ENCODE measurements at places on chromosomes 2 and 18.

DNA sequence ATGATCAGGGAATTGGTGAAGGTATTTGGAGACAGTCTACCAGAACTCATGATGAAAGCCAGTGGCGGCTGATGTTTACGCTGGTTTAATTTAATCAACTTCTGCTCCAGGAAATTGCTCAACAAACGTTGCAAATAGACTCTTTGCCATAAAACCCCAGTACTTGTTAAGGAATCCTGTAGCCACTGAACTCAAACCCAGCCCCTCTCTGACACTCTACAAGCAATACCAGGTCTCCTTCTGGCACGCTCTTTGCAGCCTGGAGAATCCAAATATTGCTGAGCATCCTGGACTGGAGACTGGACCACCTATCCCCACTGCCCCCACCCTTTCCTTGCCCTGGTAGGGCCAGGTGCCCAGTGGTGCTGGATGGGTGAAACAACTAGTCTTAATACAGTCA, 308.2 kb downstream of the FBXO15 start:
- no peak for DNase-seq

GRCh38 chr2:31011587-31011986, 126.7 kb downstream of the GALNT14 start:
- DNase-seq = no peak

GRCh38 chr2:186068139-186068801, 329.7 kb downstream of the FSIP2 start:
- no peak for DNase-seq

GRCh38 chr2:179818546-179818945, 42.9 kb downstream of the ZNF385B start:
- no peak for DNase-seq

DNA sequence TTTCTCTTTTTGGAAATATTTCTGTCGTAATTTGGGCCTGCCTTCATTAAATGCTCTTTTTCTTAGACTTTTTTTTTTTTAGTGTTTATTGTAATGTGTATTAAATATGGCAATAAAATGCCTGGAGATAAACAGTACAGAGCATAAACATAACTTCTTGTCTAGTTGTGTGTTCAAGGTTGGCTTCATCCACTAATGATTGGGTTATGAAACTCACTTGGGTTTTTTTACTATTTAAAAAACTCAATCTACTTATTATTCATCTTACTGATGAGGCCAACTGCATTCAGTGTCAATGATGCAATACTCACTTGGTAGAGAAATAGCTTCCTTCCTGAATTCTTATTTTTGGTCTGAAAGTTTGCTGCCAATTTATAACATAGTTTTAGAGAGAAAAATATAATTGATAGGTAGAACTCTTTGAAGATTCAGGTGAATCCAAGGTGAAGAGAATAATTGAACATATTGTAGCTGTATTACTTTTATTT, 144.2 kb upstream of the NABP1 start:
- DNase-seq = no peak

DNA sequence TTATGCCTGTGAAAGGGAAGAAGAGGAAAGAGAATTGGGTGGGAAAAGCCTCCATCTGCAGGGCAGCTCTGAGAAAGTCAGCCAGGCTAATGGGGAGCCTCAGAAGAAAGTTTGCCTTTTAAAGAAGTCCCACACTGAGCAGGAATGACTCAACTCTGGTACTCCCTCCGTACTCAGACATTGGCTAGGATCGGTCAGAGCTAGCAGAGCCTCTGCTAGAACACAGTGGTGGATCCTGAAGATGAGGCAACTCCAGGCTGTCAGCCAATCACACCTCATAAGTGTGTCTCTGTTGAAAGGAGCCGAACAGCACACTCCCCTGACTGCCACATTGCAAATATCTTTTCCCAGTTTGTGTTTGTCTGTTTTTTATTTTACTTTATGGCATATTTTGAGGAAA, 96.9 kb downstream of the HNRNPLL start:
- no peak for DNase-seq

- no peak for DNase-seq
Observed at GRCh38 chr2:238145851-238146250, 7.4 kb downstream of the KLHL30 start.

GRCh38 chr2:159895258-159896065, 97.5 kb upstream of the CD302 start:
- DNase-seq = no peak

DNA sequence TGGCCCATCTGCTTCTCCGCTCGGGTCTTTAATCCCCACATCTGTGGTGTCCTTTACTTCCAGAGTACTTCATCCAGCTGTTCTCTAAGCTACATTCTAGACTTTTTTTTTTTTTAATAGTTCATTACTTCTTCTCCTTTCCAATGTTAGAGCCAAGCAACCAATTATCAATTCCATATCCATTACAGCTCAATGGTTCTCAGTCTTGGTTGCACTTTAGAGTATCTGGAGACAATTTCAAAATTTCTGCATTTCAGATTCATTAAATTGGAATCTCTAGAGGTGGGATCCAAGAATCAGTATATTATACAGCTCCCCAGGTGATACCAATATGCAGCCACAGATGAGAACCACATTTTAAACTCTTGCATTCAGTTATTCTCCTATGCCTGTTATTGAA, 43.9 kb upstream of the ZSWIM2 start:
- no peak for DNase-seq

- no peak for DNase-seq
Observed at GRCh38 chr2:72993147-72993932, 76.0 kb downstream of the EMX1 start.

GRCh38 chr18:11553098-11553940, 56.1 kb upstream of the SLC35G4 start:
- DNase-seq = no peak

GRCh38 chr2:240687045-240687740, 4.5 kb upstream of the AQP12A start:
- no peak for DNase-seq

- no peak for DNase-seq
Observed at GRCh38 chr2:220347626-220348025, 720.2 kb downstream of the SLC4A3 start.

- DNase-seq = no peak
Observed at GRCh38 chr2:14524041-14524802, 108.3 kb upstream of the LRATD1 start.

- no peak for DNase-seq
Observed at GRCh38 chr2:130824492-130825061, 12.1 kb upstream of the ARHGEF4 start.

- DNase-seq = no peak
Observed at GRCh38 chr2:175435012-175435411, 253.5 kb upstream of the ATP5MC3 start.

GRCh38 chr2:74585406-74586185, 31.1 kb downstream of the DOK1 start:
- DNase-seq = no peak

- DNase-seq = no peak
Observed at GRCh38 chr18:71252351-71252865, 963.6 kb downstream of the SOCS6 start.

DNA sequence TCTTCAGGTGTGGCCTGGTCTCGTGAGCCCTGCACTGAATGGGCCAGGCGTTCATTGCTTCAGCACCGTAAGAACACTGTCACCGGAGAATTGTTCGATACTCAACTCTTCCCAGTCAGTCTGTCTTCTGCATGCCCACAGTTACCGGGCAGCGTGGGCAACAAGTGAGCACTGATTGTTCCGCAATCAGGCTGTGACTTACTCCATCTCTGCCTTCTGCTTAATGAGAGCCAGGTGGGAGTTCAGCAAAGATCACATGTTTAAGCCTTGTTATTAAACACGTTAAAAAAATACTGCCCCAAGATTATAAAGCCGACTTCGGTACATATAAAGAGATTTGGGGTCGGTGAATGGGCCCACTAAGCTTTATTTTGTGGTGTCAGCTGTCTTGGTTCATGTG, 3.7 kb downstream of the STEAP3 start:
- no peak for DNase-seq

- peak; percentile 59 for DNase-seq
Observed at GRCh38 chr2:10331027-10331701, 28.5 kb downstream of the HPCAL1 start.
